ENCODE measurements at places on chromosomes 16 and 17.
A peak's percentile ranks its signal among the peaks of the same experiment; 100 is the strongest.

GRCh38 chr16:86818671-86819532 is 240.6 kb downstream of the FOXL1 start:
- no peak for DNase-seq

DNA sequence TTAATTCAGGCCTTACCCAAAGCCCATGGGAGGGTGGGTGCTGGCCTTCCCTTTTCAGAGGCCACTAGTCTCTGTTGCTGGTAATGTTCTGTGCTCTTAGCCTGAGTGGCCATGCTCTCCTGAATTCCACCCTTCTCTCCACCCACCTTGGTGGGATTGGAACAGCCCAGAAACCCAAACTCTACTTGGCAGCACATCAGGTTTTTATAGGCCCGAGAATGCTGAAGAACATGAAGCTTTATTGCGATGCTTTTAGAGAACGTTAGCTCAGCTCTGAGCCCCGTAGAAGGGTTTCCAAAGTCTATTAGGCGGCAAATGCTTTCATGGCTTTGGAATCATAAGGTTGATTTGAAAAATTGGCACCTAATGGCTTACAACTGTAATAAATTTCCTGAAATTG is 209.3 kb downstream of the MSI2 start:
- no peak for DNase-seq

DNA sequence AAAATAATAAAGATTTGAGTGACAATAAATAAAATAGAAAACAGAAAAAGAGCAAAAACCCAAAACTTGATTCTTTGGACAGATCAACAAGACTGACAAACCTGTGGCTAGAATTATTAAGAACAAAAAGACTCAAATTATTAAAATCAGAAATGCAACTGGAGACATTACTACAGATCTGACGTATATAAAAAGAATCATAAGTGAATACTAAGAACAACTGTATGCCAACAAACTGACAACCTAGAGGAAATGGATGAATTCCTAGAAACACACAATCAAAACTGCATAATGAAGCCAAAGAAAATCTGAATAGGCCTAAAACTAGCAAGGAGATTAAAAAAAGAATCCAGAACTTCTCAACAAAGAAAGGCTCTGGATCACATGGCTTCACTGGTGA is 47.4 kb downstream of the NETO2 start:
- DNase-seq: no peak

DNA sequence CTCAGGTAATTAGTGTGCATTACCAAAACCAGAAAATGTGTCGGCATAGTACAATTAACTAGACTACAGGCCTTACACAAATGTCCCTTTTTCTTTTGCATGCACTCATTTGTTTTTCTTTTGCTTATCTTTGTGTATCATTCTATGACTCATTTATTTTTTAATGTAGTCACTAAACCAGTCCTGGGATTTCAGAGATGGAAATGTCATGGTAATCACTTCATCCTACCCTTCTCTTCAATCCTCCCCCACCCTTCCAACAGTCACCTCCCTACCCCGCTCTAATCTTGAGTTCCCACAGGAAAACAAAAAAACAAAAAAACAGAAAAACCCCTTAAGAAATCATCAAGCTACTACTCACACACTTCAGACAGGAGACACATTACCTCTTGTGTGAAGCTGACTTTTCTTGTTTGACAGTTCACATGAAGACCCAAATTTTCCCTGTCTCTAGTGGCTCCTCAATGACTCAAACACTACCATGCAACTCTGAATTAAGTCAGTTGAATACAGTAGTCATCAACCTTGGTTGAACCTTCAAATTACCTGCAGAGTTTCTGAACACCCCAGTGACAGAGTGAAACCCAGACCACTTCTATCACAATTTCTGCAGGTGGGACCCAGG is 242.4 kb upstream of the SALL1 start:
- no peak for DNase-seq

- DNase-seq: no peak
These were observed 94.1 kb upstream of the XYLT1 start for GRCh38 chr16:17564856-17565255.

GRCh38 chr16:70745536-70746025 is 55.4 kb downstream of the VAC14 start:
- no peak for DNase-seq

GRCh38 chr17:48554412-48555257 is 9.7 kb upstream of the HOXB2 start:
- no peak for DNase-seq

- DNase-seq: no peak
These were observed 29.2 kb downstream of the SOX8 start for GRCh38 chr16:1010815-1011214.

GRCh38 chr17:41957031-41957868 is 9.3 kb upstream of the CNP start:
- no peak for DNase-seq

DNA sequence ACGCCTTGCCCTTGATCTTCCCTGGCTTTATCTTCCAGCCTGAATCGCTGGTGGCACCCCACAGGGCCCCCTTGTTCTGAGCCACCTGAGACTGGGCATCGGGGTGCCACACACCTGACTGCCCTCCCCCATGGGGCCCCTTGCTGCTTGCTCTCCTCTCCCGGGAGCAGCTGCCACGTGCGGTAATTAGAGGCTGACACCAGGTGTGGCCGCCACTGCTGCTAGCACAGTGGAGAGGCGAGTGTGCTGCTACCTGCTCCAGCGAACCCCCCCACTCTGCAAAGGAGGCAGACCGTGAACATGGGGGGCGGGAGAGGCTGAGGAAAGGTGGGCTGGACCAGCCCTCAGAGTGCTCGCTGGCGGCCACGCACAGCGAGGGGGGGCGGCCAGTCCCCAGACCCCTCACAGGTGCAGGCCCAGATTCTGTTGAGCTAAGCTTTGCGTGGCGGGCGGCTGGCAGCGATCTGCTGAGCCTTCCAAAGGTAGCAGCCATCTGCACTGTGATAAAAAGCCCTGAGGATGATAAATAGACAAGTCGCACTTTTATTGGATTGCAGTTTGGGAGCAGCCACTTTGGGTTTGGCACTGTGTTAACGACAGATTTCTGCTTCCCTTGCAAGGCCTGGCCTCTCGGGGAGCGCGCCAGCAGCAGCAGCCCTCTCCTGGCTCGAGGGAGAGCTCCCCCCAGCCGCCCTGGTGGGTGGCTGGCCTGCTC is 167.9 kb upstream of the GSE1 start:
- no peak for DNase-seq

DNA sequence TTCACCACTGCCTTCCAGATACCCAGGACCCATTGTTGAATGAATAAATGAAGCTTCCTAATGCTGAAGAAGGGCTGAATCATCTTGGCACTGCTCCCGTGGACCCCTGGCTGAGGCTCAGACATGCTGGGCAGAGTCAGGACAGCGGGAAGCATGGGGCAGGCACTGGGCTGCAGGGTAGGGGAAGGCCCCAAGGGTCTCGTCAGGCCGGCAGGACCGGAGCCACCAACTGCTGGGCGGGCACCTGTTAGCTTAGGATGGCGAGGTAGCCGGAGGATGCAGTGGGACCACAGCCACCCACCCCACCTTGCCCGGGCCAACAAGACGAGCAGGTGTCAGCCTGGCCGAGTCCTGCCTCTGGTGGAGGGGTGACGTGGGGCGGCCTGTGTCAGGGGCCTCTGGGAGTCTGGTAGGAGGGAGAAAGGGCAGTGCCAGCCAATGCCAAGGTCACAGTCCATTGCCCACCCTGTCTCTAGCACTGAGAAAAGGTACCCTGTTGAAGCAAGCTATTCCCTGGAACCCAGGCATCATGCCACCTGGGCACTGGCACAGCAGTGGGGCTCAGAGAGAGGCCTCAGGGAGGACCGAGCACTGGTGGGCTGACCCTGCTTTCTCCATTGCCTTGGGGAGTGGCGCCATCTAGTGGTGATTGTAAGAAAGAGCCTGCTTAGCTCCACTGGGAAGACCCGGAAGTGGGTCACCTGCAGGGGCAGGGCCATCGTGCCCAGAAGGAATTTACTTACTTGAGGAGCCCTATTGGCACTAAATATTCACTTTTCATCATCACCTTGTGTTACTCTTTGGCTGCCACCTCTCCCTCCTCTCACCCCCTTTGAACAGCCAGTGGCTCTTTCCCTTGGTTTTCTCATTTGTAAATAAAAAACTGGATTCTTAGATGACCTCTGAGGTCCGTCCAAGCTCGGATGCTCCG is 3.0 kb upstream of the DLX3 start:
- DNase-seq: peak; percentile 50

GRCh38 chr16:76195056-76195455 is 82.1 kb upstream of the CNTNAP4 start:
- no peak for DNase-seq

DNA sequence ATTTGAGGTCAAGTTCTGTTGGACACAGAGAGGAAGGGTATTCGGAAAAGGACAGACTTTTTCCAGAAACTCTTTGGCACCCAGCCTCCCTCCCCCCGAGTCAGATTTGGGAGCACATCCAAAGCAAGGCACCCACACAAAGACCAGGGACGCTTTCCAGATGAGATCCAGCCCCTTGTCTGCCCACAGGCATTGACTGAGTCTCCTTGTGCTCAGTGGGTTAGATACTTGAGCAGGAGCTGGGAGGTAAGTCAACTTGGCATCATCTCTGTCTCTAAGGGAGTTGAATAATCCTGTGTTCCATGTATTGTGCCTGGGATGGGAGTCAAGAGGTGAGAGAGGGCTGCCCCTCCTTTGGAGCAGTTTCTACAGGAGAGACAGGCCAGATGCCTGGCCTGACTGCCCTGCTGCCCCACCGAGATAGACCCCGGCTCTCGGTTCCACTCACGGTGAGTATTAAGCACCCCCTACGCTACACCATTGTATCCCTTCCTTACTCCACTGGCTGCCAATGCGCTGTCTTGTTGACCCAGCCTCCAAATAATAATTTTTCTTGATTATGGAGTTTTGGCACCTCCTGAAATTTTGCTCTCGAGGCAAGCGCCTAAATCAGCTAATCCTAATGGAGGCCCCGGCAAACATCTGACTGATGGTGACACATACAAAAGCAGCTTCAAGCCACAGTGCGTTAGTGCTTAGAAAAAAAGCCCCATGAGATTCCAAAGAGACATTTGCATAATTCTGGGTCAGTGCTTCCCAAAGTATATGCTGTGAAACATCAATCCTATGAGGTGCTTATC is 29.6 kb upstream of the MAP3K14 start:
- no peak for DNase-seq

- no peak for DNase-seq
These were observed 11.7 kb downstream of the PECAM1 start for GRCh38 chr17:64378890-64379354.

GRCh38 chr17:40514013-40514875 is 12.8 kb upstream of the TNS4 start:
- no peak for DNase-seq

- DNase-seq: no peak
These were observed 742 bp upstream of the FBXO31 start for GRCh38 chr16:87384162-87384874.

DNA sequence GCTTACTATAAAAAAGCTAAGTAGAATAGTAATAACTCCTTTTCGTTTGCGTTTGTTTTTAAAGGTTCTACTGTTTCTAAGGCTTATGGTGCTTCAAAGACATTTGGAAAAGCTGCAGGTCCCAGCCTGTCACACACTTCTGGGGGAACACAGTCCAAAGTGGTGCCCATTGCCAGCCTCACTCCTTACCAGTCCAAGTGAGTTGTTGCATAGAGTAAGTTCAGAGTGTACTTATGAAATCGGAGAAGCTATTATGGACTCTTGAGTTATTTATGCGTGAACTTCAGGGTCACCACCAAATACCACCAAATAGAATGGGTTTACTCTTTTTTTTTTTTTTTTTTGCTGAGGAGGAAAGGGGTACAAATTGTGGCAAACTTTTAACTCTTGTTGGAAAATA is 45.8 kb downstream of the RPA1 start:
- DNase-seq: no peak

DNA sequence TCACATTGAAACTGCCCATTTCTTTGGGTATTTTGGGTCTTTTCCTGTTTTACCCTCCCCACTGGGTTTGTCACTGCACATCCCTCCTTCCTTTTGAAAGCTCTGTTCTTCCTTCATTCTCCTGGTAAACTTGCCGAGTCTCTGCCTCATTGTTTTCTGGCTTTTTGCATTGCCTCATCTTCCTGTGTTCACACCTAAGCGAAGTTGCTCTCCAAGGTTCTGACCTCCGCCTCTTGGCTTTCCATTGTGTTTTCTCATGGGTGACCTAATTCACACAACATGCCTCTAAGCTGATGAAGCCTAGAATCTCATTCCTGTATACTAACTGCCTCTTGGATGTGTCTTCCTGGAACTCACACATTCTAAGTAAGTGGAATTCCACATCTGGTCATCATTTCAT is 1096.1 kb upstream of the EEF2KMT start:
- DNase-seq: no peak

DNA sequence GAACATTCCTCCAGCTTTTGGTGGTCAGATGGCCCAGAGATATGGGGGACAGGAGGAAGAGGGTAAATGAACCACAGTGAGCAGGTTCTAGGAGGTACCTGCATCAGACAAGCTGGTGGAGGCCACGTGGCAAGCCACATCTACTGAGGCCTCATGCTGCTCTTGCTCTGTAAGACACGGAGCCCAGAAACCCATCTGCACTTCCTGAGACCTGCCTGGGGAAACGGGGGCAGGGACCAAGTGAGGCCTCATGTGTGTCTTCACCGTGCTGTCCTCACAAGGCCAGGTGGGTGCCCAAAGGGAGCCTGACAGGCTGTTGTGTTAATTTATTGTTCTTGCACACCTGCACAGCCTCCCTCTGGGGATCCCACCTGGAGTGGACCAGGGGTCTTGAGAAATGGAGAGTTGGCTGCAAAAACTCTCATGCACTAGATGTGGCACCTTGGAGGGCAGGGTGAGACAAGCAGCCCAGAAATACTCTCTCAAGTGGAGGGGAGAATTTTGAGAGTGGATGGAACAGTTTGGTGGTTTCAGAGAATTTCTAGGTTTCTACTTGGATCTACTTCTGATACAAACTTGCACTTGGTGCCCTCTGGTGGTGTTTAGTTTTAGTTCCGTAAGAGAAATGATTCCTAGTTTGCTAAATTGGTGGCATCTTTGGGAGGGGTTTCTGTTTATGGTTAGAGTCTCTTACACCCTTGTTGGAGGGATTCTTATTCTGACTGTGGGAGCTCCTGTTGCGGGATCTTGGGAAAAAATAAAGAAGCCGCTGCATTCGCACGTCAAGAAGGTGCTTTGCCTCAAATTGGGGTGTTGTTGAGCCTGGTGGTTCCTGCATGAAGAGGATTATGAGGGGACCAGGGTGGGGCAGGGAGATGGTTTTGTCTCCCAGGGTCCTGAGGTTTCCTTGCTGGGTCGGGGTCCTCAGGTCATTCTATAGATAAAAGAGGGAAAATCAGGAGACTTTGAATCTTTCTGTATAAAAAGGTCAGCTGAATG is 47.5 kb downstream of the SLC6A2 start:
- DNase-seq: peak; percentile 41

GRCh38 chr17:63447471-63448009 is 1.4 kb upstream of the CYB561 start:
- DNase-seq: no peak

- DNase-seq: no peak
These were observed 32.3 kb upstream of the TANC2 start for GRCh38 chr17:62933501-62934385.

DNA sequence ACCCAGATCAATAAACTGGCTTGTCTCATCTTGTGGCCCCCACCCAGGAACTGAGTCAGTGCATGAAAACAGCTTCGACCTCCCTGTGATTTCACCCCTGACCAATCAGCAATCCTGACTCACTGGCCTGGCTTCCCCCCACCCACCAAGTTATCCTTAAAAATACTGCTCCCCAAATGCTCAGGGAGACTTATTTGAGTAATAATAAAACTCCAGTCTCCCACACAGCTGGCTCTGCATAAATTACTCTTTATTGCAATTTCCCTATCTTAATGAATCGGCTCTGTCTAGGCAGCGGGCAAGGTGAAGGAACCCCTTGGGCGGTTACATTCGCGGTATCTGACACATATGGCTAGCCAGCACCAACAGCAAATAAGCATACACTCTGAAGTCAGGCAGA is 9.8 kb upstream of the RABEP1 start:
- DNase-seq: no peak

GRCh38 chr17:30405161-30405560 is 26.4 kb downstream of the CPD start:
- DNase-seq: no peak
